ENCODE measurements at places on chromosomes 2 and 18.

- no peak for DNase-seq
These were observed 2.5 kb downstream of the MYCN start for GRCh38 chr2:15942711-15943345.

DNA sequence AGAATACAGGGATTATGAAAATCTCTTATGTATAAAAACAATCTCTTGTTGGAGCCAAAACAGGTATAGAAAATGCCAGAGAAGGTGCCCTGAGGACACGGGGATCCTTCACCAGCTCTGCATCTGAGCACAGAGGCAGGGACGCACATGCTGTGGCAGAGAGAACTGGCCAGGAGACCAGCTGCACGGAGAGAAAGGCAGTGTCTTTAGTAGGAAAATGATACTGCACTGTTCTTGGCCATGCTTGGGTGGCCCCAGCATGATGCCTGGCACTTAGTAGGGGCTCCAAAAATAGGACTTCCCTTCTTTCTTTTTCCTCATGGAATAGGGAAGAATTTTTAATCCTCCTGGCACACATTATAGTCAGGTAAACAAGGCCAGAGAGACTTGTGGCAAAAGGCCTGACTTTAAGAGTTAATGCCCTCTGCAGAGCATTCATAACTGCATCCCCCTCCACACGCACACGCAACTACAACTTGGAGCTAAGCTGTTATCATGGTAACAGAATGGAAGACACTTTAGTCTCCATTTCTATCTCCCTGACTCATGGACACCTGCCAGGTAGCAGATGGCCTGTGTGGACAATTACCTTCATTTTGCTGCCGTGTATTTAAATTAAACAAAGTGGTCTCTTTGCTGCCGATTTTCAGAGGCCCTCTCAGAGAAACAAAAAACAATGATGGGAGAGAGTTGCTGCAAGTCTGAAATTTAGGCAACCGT lies 59.7 kb upstream of the DNMT3A start:
- no peak for DNase-seq

DNA sequence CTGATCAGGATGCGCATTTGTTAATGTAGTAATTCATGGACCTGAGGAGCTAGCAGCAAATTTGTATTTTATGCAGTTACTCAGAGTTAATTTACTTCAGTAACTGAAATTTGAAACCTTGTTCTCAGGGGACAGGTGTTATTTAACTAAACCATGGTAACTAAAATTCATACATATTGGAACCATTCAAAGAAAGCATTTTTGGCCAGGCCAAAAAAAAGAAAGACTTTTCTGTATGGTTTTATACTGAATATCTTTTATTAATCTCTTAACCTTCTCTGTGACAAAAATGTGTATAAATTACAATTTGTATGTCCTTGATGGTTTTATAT lies 4.4 kb upstream of the KLHL23 start:
- DNase-seq, result no peak

- no peak for DNase-seq
These were observed 44.9 kb downstream of the MALT1 start for GRCh38 chr18:58716060-58716756.

- no peak for DNase-seq
These were observed 131.3 kb downstream of the PRPF40A start for GRCh38 chr2:152585830-152586484.

DNA sequence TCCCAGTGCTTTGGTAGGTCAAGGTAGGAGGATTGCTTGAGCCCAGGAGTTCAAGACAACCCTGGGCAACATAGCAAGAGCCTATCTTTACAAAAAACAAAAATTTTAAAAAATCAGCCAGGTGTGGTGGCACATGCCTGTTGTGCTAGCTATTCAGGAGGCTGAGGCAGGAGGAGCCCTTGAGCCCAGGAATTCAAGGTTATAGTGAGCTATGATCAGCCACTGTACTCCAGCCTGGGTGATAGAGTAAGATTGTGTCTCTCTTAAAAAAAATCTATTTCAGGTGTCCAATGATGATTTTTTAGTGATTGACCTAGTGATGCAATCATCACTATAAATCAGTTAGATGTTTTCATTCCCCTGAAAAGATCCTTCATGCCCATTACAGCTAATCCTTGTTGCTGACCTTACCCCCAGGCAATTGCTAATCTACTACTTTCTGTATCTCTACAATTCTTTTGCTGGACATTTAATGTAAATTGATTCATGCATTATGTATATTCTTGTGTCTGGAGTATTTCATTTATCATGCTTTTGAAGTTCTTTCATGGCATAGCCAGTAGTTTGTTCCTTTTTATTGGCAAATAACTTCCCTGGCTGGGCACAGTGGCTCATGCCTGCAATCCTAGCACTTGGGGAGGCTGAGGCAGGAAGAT lies 10.3 kb downstream of the MOCOS start:
- no peak for DNase-seq

DNA sequence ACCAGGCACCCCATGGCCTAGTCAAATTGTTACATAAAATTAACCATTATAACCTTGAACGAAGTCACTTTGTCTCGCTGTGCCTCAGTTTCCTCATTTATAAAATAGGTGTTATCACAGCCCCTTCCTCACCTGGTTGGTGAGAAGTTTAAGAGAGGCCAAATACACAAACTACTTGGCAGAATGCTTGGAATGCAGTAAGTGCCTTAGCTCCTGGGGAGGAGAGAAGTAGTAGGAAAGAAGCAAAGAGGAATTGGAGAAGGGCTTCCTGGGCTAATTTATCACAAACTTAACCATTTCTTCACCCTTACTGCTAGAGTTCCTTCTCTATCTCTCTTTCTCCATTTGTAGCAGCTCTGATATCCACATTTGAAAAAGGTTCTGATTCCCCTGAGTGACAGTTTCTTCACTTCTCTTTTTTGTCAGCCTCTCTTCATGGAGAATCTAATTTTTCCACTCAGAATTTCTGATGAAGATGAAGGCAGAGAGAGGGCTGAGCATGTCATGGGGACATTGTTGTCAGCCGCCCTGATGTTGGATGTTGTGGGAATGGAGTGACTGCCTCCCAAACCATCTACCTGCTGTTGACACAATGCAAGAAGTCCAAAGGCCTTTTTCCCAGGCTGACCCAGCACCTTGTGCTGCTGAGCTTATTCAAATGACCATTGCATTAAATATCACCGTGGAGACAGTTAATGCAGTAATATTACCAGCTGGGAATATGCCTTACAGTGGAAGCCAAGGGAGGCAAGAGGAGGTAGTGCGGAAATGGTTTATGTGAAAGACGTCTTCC lies 60.4 kb downstream of the BOD1L2 start:
- DNase-seq, result no peak
